A549 treated with dexamethasone at 1 μM for 4 hours (cell line): ENCODE measurements at places on chromosomes 5 and 9. TPM values are rescaled to one million over a fixed set of nuclear protein-coding genes. Genes with fewer than 3 reads are reported as not detected.

PRSS3 gene
- total RNA-seq = 8.5 to 9.9 TPM (median 8.9 TPM) in 5 replicates

RETREG1 gene
- total RNA-seq = 2.3 to 4.2 TPM (median 3.0 TPM) in 5 replicates

MEIKIN gene
- total RNA-seq = not detected in 5 replicates

SLC6A3 gene
- 0.74 to 1.5 TPM (median 1.2 TPM) in 5 replicates for total RNA-seq

CRB2 gene
- 0.07 to 0.20 TPM (median 0.13 TPM) in 5 replicates for total RNA-seq

SHISAL2B gene
- not detected in 5 replicates for total RNA-seq

FOXD4L4 gene
- 0.04 to 0.07 TPM (median 0.05 TPM) in 3 of 5 replicates, not detected in the others for total RNA-seq

FOXI1 gene
- not detected in 5 replicates for total RNA-seq

ADAMTSL2 gene
- not detected in 5 replicates for total RNA-seq
